ENCODE measurements at places on chromosomes 7 and 10.

- DNase-seq: no peak
Observed at GRCh38 chr10:6530966-6531365, 49.1 kb downstream of the PRKCQ start.

DNA sequence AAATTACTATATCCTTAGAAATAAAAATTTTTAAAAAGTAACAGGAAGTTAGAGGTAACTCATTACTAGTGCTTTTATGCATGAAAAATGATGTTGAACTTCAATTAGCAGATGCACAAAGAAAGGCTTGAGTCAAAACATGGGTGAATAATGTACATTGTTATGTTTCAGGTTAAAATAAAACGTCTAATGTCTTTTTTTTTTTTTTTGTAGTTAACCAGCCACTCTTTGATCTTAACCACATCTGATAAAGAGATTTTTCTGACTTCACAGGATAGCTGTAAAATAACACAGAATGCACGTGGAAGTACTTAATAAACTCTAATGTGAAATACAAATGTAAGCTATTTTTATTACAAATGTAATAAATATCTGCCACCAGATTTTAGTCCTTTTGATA, 61.7 kb downstream of the GSAP start:
- no peak for DNase-seq

DNA sequence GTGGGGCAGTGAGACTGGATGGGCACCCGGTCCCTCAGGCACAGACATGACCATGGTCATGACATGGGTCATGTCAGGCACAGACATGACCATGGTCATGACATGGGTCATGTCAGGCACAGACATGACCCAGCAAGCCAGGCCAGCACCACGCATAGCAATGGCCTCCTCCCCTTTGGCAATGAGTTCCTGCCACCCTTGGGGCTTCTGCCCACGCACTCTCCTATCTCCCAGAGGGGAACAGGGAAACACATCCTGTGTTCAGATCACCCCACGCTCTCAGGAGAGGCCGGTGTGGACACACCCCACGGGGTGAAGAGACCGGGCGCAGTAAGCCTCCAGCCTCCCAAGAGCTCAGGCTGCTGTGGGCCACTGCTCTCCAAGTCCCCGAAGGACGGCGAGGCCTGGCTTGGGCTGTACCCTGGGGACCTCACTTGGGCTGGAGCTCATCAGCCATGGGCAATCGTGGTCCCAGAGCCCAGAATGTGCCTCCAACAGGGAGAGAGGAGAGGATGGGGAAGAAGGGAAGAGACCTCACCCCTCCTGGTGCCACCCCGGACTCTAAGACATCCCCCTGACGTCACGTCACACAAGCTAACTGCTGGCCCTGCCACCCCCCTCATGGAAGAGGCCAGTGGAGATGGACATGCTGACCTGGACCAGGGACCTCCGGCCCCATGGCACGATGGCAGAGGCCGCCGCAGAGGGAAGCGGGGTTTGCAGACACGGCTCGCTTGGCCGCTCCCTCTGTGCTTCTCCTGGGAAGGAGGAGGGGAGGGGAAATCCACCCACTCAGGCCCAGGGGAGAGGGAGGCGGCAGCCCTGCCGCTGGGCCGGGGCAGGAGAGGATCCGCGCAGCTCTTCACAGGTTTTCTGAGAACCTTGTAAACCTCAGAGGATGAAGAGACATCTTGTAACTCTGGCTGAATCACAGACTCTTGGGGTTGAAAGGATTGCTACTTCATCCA, 269.6 kb downstream of the ELFN1 start:
- DNase-seq: peak; percentile 28

- no peak for DNase-seq
Observed at GRCh38 chr10:93149761-93150160, 76.1 kb downstream of the CYP26A1 start.

DNA sequence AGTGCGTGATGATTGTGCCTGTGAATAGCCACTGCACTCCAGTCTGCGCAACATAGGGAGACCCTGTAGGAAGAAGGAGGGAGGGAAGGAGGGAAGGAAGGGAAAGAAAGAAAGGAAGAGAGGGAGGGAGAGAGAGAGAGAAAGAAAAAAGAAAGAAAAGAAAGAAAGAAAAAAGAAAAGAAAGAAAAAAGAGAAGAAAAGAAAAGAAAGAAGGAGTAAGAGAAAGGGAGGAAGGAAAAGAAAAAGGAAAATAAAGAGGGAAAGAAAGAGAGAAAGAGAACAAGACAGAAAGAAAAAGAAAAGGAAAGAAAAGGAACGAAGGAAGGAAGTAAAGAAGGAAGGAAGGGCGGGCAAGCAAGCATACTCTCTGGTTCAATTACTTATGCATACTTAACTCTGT, 112.9 kb upstream of the ANK3 start:
- DNase-seq: no peak

DNA sequence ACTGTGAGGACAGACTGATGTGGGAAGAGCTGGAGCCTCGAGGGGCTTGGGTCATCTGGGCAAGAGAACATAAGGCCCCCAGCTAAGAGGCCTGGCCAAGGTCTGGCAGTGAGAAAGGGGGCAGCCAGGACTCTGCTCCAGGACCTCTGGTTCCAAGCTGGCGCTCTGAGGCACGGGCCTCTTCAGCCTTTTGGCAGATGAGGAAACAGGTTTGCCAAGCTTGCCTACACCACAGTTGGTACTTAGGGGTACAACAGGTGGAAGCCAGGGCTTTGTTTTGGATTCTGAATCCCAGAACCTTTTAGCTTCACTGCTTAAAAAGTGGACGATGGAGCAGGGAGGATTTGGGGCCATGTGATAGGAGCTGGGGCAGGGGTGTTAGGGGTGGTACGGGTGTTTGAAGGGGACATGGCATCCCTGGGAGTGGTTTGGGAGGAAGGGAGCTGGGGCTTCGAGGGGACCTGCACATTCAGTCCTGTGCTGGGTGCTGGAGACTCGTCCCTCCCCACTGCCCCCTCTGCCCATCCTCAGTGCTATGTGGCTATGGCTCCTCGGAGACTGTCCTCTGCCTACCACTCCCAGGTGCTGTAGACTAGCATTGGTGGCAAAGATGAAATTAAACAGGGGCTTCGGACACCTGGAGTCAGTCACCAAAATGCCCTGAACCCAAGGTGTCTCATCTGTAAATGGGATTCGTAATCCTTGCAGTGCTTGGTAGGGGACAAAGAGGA, 30.3 kb downstream of the ZNF775 start:
- no peak for DNase-seq

GRCh38 chr10:114401195-114401791, 3.0 kb downstream of the AFAP1L2 start:
- no peak for DNase-seq

DNA sequence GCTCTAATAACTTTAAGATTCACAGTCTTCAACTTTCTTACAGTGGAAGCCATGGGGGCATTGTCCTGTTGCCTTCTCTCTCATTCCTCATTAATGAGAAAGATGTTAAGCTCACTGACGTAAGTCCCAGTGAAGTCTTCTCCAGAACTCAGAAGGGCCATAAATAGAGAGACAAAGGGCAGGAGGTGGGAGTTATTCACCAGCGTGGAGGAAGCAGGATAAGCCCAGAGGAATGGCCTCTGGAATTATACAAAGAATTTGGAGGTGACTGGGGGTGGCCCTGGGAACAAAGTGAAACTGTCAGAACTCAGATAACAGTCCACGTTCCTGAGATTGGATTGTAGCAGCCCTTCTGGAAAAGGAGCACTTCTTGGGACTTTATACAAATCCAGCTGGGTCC, 52.4 kb downstream of the SORBS1 start:
- DNase-seq: no peak

GRCh38 chr7:158299607-158300006, 288.0 kb downstream of the PTPRN2 start:
- no peak for DNase-seq

DNA sequence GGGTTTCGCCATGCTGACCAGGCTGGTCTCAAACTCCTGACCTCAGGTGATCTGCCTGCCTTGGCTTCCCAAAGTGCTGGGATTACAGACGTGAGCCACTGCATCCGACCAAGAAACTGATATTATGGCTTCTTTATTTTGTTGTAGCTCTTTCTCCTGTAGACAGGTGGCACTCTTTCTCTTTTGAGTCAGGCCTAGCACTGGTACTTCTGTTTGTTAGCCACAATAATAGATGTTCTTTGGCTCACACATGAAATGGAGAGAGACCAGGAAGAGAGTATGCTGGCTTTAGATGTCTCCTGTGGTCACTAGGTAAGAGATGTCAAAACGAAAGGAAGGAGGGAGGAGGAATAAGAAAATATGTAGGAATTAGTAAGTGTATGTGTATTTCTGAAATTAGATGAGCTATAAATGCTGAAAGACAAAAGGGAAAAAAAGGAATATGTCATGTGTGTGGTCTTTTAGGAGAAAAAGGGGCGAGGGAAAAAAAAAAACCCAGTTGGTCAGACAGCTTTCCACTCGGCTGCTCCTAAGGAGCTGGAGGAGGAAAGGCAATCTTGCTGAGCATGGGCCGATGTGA, 78.7 kb downstream of the CLEC2L start:
- DNase-seq: no peak

DNA sequence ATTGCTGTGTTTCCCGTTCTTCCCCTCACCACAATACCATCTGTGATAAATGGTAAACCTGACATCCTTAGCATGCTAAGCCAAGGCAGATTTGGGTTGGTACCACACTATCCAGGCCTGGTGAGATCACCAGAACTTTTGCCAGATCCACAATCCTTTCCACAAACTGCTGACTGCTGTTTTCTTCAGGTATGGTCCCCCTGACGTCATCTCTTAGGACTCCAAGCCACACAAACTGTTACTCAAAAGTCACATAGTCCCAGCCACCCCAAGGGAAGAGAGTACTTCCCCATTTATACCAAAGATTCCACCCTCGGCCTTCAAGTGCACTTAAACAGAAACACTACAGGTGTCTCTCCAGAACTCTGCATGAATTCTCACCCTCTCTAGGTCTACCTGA, 34.8 kb downstream of the SLC25A13 start:
- no peak for DNase-seq

DNA sequence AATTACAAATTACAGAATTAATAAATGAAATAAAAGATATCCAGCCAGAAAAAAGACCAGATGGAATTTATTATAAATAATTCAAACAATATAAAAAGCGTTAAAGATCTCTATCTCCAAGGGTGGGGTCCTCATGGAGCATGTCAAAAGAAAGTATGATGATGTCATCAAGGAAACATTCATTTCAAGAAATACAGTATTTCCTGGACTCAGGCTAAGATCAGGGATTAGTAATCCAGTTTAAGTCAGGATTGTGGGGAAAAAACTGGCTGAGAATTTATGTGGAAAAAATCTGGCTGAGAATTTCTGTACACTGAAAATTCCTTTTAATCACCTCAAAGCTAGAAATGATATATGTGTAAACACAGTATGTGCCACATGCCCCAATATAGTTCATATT, 1075.3 kb downstream of the XPNPEP1 start:
- DNase-seq: no peak

- DNase-seq: no peak
Observed at GRCh38 chr7:151895008-151895630, 18.2 kb upstream of the PRKAG2 start.

DNA sequence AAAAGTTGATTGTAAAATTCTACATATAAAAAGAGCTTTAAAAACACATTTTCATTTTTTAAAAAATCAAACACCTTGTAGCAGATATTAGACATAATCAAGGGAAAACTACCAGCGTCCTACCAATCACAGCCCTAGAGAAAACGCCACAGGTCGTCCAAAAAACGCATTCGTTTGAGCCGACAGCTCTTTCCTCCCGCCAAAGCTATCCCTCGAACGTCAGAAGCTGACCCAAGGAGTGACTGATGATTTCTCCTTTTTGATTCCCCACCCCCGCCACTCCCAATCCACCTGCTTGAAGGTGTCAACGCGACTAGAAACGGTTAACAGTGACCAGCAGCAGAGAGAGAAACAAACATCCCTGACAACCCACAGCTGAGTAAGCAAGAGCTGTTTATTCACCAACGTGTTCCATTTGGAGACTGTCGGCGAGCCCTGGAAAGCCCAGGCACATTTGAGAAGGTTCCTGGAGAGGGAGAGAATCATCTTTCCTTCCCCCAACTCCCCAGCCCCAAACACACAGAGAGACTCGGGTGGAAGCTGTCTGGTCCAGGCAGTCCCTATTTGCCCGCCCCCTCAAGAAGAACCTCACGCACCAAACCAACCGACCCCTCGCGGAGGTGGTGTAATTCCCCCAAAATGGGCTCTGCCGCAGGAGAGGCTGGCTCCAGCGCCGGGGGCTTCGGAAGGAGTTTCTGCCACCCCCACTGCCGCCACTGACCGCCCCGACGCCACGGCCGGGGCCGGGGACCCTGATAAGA, 622 bp downstream of the CPEB3 start:
- DNase-seq: no peak

GRCh38 chr7:150337659-150338081, 3.8 kb downstream of the RARRES2 start:
- no peak for DNase-seq

DNA sequence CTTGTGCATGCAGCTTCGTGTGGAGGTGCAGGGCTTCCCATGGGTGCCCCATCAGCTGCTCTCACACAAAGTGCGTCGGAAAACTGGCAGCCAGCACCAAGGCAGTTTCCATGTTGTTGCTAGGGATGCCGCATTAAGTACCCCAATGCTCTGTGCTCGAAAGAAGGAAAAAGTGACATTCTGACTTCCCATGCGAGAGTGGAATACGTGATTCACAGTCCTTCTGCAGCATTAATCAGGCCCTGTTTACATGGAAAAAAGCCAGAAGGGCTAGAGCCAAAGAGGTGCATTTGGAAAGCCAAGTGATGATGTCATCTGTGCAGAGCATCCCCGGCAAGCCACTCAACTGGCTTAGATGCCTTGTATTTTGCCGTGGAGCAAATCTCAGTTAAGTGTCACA, 258.3 kb downstream of the GATA3 start:
- DNase-seq: no peak

DNA sequence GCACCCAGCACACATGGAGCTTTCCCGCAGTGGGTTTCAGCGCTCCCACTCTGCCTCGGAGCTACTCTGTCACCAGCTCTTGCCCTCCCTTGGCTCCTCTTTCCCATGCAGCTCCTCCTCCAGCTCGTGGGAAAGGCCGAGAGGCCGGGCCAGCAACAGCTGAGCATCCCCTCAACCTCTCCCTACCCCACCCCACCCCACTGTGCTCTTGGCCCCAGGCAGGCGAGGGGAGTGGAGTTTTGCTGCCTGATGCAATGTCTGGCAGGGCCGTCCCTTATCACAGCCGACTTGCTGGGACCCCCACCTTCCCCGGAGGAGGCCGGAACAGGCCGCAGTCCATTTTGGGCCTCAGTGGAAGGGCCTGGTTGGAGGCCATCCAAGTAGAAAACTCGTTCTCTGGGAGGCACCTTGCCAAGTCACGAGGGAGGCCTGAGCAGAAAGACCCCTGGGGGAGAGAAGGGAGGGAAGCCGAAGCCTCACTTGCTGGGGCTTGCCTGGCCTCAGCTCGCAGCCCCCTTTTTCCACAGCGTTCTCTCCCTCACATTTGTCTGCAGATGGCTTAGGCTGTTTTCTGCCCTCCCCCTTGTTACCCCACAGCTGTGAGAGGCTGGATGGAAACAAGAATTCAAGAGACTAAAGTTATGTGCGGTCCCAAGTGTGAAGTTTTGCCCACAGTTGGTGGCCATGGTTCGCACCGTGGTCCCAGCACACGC, 35.3 kb downstream of the CHST3 start:
- DNase-seq: no peak

All from activated T-helper 1 cell treated with anti-CD3 and anti-CD28 coated beads, Interleukin-12 subunit alpha, Interleukin-12 subunit beta, Interleukin-2, Interleukin-4 antibody, amounts not matched to agents 30 ng/mL and 10 ng/mL and 1 ng/mL, durations not matched to agents 14 hours and 24 hours and 36 hours (primary cell).